ENCODE measurements at places on chromosomes 2 and 18.

DNA sequence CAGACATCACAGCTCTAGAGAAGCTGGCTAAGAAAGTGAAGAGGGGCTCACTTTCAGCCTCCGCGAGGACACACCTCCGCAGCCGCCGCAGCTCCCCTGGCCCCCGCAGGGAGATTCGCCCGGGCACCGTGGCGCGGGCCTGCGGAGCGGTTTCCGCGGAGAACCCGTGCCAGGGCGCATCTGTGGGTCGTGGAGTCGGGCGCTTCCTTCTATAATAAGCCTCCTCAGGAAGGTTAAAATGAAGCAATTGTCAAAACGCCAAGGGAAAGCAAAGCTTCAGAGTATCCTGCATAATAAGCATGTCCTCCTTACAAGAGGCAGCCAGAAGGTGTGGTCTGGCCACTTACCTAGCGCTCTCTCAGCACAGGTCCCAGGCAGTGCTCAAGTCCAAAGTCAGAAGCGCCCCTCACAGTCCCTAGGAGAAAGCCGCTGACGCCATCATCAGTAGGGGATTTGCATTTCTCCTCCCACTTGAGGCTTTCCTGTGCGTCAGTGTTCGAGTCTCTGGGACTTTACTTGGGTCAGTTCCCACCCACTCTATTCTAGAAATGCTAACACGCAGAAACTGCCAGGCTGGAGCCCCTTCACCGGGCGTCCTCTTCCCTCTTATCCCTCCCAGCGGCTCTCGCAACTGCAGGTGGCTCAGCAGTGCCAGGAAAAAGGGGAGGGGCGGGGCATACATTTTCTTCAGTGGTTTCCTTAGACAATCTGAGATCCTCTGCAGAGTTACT lies at the start of gene STAT4:
TSS of gene STAT4 (minus strand) at position 395 of the 731 bp plus-strand sequence. CDS start 2,791 bp downstream, outside the sequence.
- peak; percentile 81 for DNase-seq

- no peak for DNase-seq
These were observed 46.5 kb downstream of the FARSB start for GRCh38 chr2:222609381-222609780.

DNA sequence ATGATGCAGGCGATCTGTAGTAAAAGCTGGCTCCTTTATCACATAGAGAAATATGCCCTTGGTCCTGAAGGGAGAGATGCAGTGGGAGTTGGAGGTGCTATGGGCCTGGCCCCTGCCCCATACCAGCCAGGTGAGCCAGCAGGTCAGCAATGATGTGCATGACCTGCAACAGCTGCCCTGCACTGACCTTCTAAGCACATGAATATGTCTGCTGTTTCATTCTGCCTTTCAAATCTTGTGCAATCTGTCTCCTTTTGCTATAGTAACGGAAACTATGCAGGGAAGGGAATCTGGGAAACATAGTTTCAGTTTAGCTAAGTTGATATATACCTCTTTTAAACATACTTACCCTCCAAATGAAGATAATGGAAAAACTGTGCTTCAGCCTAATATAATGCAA lies 235.2 kb downstream of the TDRD15 start:
- no peak for DNase-seq

GRCh38 chr18:14748496-14748895 lies 524 bp downstream of the ANKRD30B start:
- DNase-seq = peak; percentile 76

GRCh38 chr2:172172513-172173173 lies 69.9 kb upstream of the DLX2 start:
- DNase-seq = peak; percentile 64

DNA sequence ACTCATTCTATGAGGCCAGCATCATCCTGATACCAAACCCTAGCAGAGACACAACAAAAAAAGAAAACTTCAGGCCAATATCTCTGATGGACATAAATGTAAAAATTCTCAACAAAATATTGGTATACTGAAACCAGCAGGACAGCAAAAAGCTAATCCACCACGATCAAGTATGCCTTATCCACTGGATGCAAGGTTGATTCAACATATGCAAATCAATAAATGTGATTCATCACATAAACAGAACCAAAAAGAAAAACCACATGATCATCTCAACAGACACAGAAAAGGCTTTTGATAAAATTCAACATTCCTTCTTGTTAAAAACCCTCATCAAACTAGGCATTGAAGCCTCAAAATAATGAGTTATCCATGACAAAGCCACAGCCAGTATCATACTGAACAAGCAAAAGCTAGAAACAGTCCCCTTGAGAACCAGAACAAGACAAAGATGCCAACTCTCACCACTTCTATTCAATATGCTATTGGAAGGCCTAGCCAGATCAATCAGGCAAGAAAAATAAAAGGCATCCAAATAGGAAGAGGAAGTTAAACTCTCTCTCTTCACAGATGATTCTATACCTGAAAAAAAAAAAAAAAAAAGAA lies 45.3 kb downstream of the RTTN start:
- DNase-seq = no peak

DNA sequence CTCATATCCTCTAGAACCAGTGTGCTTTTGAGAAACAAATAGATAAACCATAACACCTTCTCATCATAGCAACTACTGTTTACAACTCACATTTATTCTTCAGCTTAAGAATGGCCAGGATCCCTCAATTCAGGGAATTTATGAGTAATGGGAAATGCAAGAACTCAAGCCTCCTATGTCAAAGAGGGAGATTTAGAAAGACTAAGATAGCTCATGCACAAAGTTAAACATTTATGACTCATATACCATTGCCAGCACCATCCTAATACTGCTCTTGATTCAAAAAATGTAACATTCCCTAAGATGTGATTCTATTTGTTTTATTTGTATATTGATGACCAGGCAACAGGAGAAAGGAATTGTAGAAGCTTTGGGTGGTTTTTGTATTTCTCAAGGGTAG lies 172.8 kb downstream of the CYP26B1 start:
- DNase-seq = no peak

DNA sequence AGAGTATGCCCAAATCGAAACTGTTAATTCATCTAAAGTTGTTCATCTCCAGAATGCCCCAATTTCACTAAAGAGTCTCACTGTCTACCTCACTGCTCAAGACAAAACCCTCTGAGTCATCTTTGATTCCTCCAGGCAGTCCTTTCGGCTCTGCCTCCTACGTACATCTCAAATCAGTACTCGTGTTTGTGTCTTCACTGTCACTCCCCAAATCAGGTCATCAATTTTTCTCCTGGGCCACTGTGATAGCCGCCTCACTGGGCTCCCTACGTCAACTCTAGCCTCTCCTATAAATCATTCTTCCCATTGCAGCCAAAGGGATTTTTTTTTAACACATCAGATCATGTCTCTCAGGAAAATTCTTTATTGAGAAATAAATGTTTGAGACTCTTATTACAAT lies 42.1 kb upstream of the TTC39C start:
- DNase-seq = no peak

DNA sequence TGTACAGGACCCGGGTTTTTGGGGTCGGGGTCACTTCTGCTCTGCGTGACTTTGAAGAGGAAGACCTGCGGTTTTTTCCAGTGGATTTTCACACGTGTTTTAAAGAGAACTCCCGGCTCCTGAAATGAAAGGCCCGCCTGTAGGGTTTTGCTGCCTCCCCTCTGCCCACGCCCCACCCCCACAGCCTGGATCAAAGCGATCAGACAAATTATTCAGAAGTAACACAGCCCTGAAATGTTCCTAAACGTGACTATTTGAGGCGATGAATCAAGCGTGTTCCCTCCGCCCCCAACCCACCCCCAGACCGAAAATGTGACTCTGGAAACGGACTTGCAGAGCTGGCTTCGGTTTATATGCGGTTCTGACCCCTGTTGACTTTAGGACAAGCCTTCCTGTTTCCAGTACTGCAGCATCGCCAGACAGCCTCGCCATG lies 28.7 kb upstream of the SMIM21 start:
- DNase-seq = no peak

- no peak for DNase-seq
These were observed 55.9 kb upstream of the ZNF236 start for GRCh38 chr18:76766429-76766828.

- no peak for DNase-seq
These were observed 49.1 kb downstream of the ARHGAP28 start for GRCh38 chr18:6778459-6779247.

DNA sequence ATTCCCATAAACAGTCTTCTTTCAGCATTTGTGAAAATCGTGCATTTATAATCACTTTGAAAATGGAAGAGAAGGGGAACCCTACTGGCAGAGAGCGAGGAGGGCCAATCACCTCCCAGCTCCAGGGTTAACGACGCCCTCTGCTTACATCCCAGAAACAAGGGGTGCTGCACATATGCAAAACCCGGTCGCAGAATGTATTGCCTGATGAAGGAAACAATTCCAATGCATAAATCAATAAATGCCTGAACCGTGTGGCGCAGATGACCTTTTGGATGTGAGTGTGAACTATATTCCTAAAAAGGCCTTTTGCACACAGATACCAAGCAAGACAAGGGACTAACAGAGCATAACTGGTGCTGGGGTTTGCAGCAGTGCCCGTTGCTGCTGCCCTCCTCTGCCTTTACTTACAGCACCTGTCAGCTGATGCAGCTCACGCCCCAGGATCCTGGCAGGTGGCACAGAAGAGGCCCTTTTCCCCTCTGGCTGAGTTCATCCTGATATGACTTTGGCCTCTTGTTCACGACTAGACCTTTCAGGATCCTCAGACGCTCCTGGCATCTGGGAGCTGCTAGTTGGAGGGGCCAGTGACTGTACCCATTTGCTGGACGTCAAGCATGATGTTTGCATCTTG lies 67.8 kb downstream of the MYT1L start:
- DNase-seq = no peak

DNA sequence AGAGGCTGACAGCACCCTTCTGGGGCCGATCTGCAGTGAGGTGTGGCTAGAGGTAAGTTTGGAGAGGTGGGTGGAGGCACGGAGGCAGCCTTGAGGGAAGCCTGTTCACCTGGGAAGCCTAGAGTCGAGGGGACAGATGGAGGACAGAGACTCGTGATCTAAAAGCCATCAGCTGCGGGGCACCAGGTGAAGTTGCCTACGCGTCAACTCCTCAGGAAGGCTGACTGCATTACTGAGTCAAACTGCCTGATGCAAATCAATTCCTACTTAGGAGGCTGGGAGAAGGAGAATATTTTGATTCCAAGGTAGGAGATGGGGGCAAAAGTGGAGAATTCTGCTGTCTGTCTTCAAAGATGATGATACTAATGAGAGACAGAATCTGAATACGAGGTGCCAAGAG lies 104.4 kb upstream of the SMAD7 start:
- no peak for DNase-seq

DNA sequence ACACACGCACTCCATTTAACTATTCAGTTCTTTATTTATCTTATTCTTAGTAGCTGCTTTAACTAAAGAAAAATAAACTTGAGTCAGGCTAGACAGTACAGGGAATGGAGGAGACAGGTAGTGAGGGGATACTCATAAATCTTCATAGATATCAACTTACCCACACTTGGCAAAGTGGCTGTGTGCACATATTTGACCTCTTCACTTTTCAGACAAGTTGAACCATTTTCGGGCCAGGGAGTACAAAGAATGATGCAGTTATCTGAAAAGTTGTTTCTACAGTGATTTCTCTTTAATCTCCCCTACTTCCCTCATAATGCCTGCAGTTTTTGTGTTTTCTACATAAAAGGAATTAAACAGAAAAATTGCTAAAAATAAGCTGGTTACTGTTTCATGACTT lies 307.5 kb downstream of the GULP1 start:
- no peak for DNase-seq

- no peak for DNase-seq
These were observed 151.6 kb upstream of the LRATD1 start for GRCh38 chr2:14480906-14481305.

GRCh38 chr18:50611529-50611941 lies 51.6 kb downstream of the MAPK4 start:
- no peak for DNase-seq

GRCh38 chr2:98541489-98541888 lies 66.8 kb downstream of the COA5 start:
- DNase-seq = no peak

- DNase-seq = no peak
These were observed 42.8 kb downstream of the SEMA4F start for GRCh38 chr2:74696829-74697228.

GRCh38 chr2:191706791-191707190 lies 28.9 kb downstream of the NABP1 start:
- DNase-seq = no peak

GRCh38 chr2:223029287-223029686 lies 22.7 kb upstream of the KCNE4 start:
- no peak for DNase-seq
